ENCODE measurements at places on chromosomes 11 and 22.

DNA sequence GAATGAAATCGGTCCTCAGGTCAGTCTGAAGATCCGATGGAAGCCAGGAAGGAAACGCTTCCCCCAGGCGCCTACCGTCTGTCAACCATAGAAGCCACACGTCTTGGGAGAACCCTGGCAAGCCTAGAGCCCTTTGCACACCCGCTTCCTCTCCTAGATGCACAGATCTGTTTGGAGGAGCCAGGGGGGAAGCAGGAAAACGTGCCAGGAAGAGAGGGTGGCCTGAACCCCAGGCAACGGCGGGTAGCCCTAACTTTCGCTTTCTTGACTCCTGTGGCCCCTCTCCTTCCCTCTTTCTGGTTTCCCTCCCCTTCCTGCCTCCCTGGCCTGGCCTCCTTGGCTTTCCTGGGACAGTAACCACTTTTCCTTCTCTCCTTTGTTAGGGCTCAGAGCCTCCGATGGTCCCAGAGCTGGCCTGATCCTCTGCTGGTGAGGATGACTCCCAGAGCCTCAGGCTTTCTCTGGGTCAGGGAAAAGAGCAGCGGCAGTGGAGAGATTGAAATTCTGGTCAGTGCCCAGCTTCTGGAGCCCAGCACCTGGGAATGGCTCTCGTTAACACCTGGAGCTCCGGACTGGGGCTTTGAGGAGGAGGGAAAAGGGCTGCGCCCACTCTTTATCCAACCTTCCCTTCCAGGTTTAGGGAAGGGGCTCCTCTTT, 2.1 kb downstream of the FXYD6 start:
- DNase-seq, result no peak

- peak; percentile 41 for DNase-seq
Measured at GRCh38 chr11:123478352-123478987, 48.4 kb downstream of the GRAMD1B start.

GRCh38 chr11:58788355-58789023, 56.0 kb downstream of the GLYATL2 start:
- peak; percentile 34 for DNase-seq

- DNase-seq, result no peak
Measured at GRCh38 chr22:50216055-50216683, 15.4 kb downstream of the SELENOO start.

DNA sequence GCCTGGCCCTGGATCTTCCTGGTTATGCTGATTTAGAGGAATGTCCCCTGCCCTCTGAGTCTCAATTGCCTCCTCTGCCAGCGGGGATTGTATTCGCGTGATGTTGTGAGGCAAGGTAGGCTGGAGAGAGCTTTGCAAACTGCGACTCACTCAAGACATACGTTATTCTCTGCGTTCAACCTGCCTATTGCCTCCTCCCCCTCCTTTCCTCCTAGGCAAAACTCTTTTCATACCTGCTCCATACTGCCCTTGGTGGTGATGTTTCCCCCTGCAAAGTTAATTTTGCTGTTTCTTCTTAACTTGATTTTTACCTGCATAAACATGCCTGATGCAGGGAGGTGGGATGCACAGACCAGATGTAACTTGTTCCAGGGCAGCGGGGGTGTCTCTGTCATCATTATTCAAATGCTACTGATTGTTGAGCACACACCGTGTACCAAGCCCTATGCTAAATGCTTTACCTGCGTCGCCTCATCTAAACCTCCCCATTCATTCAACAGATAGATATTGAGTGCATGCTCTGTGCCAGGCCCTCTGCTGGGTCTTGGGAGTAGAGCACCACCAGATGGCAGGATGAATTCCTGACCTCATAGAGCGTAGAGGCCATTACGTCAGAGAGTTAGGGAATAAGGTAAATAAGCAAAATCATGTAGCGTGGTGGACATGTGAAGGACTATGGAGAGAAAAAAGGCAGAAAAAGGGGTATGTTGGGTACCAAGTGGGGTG, 29.0 kb downstream of the SGSM1 start:
- no peak for DNase-seq

DNA sequence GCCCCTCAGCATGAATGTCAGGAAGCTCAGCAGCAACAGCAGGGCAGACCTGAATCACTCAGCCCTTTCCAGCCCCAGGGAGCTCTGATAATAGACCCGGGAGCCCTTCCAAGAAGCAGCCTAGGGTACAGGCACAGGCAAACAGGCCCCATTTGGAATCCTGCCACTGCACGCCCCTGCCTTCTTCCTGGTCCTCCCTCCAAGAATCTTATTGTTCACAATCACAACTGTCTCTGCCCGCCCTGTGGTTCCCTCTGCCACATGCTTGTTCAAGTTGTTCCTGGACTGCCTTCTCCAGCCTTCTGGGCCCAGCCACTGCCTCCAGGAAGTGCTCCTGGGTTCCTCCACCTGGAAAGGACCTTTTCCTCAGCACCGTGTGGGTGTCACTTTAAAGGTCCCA, 54.6 kb downstream of the LRRC32 start:
- peak; percentile 8 for DNase-seq

GRCh38 chr11:74696939-74697675, 34.1 kb downstream of the CHRDL2 start:
- DNase-seq, result no peak

GRCh38 chr11:133501643-133502539, 30.4 kb downstream of the OPCML start:
- no peak for DNase-seq

DNA sequence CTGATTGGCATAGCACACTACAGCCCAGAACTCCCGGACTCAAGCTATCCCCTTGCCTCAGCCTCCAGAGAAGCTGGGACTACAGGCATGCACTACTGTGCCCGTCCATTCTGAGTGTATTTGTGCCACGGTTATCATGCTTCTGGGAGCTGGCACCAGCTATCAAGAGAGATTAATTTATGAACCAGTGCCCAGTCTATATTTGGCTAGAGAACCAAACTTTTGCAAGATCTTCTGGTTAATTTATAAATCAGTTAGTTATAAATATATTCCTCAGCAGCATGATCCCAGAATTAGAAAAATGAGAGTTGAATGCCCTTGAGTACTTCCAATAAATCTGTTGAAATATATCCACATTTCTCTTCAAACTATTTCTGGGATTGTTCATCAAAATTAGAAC, 67.5 kb upstream of the OR5AN1 start:
- DNase-seq, result no peak

GRCh38 chr11:70541176-70541575, 142.8 kb downstream of the CTTN start:
- no peak for DNase-seq

GRCh38 chr11:113880971-113881370, 5.6 kb upstream of the USP28 start:
- DNase-seq, result no peak

- no peak for DNase-seq
Measured at GRCh38 chr11:125514336-125515101, 18.5 kb upstream of the FEZ1 start.

DNA sequence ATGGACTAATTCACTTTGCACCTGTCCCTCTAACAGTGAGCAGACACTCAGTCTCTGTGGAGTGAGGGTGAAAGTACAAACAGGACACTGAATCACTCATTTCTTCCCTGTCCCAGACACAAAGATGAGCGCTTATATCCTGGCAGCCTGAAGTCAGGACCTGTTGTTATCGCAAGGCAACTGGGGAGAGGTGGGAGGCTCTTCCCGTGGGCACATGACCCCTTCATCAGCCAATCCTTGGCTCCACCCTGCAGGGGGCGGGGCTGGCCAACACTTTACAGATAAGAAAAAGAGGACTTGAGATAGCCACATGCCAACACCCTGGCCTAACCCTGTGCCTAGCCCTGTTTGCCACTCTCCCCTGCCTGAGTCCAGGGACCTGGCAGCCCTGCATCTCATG, 29.5 kb upstream of the TESMIN start:
- peak; percentile 2 for DNase-seq

DNA sequence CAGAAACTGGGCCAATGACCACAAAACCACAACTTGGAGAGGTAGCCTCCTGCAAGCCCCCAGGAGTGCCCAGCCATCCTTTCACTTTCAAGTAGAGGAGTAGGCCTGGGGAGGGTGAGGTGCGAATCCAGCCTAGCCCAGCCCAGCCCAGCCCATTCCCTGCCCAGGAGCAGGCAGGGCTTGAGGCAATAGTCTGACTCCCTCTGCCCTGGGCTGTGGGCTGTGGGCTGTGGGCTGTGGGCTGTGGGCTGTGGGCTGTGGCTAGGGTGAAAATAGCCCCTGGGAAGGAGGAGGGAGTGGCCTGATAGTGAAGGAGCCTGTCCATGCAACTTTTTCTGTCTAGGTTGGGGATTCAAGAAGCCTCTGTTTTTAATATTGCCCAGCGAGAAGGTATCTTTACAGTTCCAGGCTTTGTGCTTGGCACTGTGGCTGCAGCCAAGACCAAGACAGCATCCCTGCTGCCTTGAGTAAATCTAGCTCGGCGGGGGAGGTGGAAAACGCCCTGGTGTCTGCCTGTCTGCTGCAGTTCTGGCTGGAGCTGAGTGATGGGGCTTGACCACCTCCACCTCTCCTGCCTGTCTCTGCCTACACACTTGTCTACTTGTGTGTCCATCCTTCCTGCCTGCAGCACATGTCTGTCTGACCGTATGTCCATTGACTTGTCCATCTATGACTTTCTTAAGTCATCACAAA, 40.7 kb downstream of the LMO1 start:
- DNase-seq, result no peak

- DNase-seq, result no peak
Measured at GRCh38 chr11:27385245-27385644, 22.2 kb upstream of the CCDC34 start.

DNA sequence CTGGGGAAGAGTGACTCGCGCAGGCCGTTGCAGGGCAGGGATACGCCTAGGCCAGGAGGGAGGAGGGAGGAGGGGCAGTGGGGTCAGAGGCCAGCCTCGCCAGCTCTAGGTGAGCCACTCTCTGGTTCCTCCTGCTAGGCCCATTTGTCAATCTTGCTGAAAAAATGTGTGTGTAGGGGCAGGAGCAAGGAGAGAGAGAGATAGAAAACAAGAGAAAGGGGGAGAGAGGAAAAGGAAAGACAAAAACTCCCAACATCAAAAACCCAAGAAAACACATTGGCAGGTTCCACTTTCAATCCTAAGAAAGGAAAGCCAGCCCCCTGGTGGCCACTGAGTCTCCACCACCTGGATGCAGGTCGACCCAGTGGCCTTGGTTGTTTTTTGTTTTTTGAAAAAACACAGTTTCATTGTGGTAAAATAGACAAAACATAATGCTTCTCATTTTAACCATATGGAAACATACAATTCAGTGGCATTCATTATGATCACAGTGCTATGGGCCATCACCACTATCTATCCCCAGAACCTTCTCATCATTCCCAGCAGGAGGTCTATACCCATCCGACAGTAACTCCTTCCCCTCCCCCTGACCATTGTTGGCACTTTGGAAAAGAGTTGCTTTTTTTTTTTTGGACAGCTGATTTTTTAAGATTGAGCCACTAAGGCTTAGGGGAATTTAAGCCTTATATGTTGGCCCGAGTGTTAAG, 10.9 kb downstream of the OMP start:
- no peak for DNase-seq

DNA sequence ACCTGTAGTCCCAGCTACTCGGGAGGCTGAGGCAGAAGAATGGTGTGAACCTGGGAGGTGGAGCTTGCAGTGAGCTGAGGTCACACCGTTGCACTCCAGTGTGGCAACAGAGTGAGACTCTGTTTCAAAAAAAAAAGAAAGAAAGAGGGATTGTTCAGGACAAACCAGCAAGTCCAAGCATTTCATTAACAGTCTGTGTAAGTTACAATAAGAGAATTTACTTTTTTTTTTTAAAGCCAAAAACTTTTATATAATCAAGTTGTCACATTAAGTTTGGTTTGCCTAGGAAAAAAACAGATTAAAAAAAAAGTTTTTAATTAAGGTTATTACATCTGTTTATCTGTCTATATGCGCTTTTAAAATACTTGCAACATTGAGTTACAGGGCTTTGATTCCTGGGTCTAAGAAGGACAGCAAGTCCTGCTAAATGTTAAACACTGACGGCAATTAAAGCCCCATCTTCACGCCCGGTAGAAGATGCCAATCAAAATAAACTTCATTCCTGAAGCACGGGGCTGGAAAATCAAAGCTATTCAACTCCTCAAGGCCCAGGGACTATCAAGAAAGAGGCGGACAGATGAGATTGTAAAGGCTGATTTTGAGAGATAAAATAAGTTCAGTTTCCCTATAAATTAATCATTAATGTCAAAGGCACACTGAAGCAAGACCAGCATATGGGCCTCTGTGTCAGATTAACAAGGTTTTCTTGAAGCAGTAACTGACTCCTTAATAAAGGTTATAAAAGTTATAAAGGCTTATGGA, 10.7 kb downstream of the TMEM138 start:
- DNase-seq, result no peak

GRCh38 chr11:79100093-79100910, 340.5 kb downstream of the TENM4 start:
- no peak for DNase-seq

DNA sequence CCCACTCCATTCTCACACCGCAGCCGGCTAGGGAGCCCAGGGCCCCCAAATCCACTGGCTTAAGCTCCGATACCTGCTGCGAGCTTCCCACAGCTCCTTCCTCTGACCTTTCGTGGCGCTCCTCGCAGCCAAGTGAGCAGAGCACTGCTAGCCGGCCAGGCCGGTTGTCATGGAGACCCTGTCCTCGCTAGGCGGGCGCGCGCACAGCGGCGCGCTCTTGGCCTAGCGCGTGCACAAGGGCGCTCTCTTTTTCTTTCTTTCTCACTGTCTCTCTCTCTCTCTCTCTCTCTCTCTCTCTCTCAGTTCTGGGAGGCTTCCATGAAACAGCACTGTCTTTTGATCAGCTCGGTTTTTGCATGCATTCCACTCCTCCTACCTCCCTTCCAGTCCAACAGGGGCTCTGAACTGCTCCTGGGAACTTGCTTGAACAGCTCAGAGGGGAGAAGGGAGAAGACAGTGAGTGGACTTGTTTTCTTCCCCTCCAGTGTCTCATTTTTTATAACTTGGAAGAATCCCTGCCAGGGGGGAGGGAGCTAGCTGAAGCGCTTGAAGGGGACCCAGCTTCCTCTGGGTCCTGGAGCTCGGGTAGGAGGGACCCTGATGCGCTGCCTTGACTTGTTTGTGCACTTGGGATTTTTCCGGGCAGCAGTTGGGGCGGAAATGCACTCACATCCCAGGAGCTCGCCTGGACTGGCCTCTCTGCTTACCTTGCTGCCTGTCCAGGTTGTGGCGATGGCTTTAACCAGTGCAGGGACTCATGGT, 100.3 kb upstream of the AKIP1 start:
- DNase-seq, result peak; percentile 55

DNA sequence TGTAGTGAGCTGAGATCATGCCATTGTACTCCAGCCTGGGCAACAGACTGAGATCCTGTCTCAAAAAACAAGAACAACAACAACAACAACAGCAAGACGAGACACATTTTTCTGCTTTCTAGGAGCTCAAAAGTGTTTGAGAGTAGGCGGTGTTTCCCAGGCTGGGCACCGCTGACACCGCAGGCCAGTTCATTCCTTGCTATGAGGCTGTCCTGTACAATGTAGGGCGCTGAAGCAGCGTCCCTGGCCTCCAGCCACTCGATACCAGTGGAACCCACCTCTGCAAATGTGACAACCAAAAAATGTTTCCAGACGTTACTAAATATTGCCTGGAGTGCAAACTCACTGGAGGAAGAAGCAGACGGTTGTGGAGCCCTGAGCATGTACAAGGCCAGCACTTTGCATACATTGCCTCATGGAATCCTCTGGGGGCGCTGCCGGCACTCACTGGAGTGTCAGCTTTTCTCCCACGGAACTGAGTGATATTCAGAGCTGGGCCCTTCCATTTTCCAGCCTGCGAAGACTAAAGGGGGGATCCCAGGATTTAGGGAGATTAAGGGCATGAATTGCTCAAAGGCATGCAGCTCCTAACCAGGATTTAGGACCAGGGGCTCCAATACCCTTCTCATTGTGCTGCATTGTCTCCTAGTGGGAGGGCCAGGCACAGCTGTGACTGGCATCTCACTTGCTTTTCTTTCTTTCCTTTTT, 5.8 kb upstream of the MIEF1 start:
- no peak for DNase-seq
